Activated naive CD4-positive, alpha-beta T cell (primary cell): ENCODE measurements at places on chromosomes 2 and 18.
A peak's percentile ranks its signal among the peaks of the same experiment; 100 is the strongest.

- DNase-seq, result no peak
These were observed 30.3 kb downstream of the C2orf42 start for GRCh38 chr2:70160545-70160944.

- no peak for DNase-seq
These were observed 23.3 kb downstream of the CLASP1 start for GRCh38 chr2:121625953-121626352.

GRCh38 chr2:235171550-235172031, 219.8 kb downstream of the SH3BP4 start:
- DNase-seq, result no peak

DNA sequence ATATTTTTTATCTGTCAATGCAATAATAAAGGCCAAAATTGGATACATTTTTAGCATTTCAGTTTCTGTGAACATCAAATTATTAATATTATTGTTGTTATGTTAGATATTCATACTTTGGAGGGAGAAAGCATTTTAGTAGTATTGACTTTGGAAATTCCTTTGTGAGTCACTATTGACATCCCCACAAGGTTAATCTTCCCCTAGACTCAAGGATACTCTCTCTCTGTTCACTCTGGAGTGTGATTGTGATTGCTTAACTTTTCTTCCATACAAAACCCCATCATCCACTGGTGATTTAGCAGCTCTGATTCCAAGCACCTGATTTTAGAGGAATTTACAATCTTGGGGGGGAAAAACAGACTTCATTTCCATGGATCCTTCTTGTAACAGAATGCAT, 352.0 kb downstream of the THSD7B start:
- no peak for DNase-seq

DNA sequence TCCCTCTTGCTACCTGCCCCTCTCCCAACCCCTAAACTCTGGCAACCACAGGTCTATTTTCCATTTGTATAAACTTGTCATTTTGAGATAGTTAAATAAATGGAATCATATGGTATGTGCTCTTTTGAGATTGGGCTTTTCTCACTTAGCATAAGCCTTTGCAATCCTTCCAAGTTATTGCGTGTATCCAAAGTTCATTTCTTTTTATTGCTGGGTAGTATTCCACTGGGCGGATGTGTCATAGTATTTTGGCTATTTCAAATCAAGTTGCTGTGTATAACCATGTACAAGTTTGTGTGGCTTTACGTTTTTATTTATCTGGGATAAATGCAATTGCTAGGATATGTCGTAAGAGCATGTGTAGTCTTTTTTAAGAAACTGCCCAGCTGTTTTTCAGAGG, 55.5 kb upstream of the CUL3 start:
- no peak for DNase-seq

DNA sequence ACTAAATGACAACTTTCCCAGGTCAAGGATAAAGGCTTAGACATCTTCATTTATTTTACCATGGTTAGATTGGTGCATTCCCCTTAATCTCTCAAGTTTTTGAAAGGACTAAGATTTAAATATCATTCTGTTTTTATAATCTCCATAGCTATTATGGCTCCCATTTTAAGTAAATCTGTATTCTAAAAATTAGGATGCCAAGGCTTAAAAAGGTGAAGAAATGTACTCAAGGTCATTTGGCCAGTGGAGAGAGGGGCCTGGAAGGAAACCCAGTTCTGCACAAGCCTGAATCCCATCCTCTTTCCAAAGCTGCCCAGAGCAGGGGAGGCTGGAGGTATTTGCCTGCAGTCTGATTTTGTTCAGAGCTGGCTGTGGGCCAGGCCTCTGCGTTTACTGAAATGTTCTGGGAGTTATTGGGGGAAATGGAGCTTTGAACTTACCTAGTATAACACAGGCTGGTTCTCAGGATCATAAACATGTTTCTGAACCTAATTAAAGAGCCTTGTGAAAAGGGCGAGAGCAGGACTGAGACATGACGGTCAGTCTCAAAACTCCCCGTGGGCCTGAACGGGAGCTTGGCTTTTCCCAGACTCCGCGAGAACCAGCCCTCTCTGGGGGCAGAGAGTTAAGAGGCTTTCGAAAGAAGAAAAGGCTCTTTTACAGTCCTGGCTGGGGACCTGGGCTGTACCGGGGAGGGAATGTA, 85.6 kb downstream of the DDX1 start:
- no peak for DNase-seq

- DNase-seq, result no peak
These were observed 32.0 kb downstream of the SMCHD1 start for GRCh38 chr18:2687390-2688001.

GRCh38 chr2:118128826-118129225, 40.6 kb downstream of the INSIG2 start:
- no peak for DNase-seq

GRCh38 chr2:49175831-49176230, 21.5 kb upstream of the FSHR start:
- no peak for DNase-seq

GRCh38 chr2:54672590-54673456, 50.6 kb upstream of the EML6 start:
- no peak for DNase-seq

DNA sequence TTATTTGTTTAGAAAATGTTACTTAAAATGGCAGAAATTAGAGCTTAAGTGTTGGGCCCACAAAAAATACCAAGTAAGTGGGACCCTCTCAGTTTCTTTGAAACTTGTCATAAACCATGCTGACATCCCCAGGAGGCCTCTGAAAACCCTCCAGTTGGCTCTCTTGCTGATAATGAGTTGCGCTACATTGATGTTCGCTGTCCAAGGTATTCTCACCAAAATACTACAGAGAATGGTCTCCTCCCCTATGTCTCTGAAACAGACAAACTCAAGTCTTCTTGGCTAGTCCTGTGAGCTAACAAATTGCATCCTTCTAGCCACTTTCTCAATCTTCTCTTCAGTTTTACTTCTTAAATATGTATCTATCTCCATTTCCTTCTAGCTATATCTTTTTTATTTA, 669.4 kb downstream of the IRS1 start:
- no peak for DNase-seq

- DNase-seq, result no peak
These were observed 14.0 kb downstream of the CXCR1 start for GRCh38 chr2:218152777-218153176.

- peak; percentile 60 for DNase-seq
These were observed 784 bp downstream of the ROCK1 start for GRCh38 chr18:21110713-21111345.

GRCh38 chr2:106618614-106619013, 131.4 kb downstream of the CD8B2 start:
- no peak for DNase-seq

- no peak for DNase-seq
These were observed 192.8 kb downstream of the PTGR3 start for GRCh38 chr18:75016025-75016717.

DNA sequence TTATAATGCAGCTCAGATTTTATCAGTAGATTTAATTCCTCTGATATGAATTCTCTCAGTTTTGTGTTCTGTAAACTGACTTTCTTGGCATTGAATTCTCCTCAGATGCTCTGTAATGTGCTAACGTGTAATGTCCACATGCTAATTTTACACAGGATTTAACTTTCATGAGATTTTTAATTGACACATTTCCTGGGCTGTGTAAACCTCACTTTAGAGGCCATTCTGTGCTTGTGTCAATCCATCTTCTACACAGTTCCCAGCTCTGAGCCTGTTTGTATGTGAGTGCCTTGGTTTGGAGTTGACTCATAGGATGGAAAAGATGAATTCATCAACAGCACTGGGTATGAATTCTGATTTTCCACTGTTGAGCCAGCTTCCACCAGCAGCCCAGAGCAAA, 476.7 kb upstream of the GCFC2 start:
- DNase-seq, result no peak

GRCh38 chr2:70626254-70626990, 72.8 kb upstream of the TGFA start:
- DNase-seq, result no peak

- DNase-seq, result no peak
These were observed 198.4 kb downstream of the CMPK2 start for GRCh38 chr2:6667326-6667725.

GRCh38 chr2:237935740-237936452, 30.9 kb upstream of the UBE2F start:
- no peak for DNase-seq

DNA sequence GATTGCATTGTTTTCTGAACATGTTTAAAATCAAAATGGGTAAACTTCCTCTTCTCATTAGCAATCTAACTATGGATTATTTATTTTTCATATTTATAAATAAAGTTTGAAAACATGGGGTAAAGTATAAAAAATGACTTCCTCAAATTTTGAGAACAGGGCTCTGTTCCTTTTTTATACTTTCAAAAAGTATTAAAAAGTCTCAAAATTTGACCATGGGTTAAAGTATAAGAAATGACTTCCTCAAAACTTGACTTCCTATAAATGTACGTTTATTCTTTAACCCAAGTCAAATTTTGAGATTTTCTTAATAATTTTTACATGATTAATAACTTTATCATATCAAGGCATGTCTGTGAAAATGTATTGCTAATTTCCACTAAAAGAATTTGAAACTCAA, 512.4 kb downstream of the GALR1 start:
- DNase-seq, result no peak

- DNase-seq, result no peak
These were observed 175.9 kb downstream of the NR4A2 start for GRCh38 chr2:156156580-156156979.

- DNase-seq, result no peak
These were observed 5.5 kb downstream of the RALB start for GRCh38 chr2:120258196-120258595.

GRCh38 chr2:127365211-127365643, 22.5 kb downstream of the MAP3K2 start:
- DNase-seq, result no peak

DNA sequence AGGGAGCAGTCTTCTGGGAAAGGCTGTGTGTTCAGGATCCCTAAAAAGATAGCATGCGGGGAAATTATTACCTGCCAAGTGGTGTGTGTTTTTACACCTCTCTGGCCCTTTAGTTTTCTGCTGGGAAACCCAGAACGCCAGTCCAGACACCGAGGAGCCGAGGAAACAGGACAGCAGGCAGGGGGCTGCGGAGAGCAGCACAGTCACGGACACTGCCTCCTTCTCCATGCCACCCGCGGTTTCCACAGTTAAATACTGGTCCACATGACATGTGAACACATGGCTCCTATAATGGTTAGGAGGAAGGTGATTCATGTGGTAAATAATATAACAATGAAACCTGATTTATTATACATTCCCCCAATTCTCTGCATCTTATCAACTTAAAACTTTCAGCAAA, 20.4 kb downstream of the CNOT11 start:
- DNase-seq, result no peak

GRCh38 chr2:74572178-74572925, 17.8 kb downstream of the DOK1 start:
- DNase-seq, result no peak

- DNase-seq, result no peak
These were observed 20.1 kb upstream of the NFATC1 start for GRCh38 chr18:79375441-79376154.

DNA sequence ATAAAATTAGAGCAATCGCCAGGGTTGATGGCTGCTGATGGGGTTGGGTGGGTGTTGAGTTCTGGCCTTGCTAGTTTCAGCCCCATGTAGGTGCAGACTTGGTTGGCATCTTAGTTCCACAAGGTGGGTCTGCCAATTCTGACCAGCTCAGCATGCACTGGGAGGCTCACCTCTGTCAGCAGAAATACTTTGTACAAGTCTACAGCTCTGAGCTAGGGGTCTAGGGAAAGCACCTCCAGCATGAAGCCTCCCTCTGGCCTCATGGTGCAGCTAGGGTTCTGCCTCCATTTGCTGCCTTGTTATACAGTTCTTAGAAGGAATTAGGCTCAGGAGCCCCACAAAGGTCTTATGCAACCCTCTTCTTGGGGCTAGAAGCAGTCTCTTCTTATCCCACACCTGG, 278.9 kb upstream of the HDAC4 start:
- no peak for DNase-seq

- no peak for DNase-seq
These were observed at the start of gene NLRC4 for GRCh38 chr2:32264422-32265105. TSS of gene NLRC4 (minus strand) at chr2:32264886. CDS start at chr2:32256775, 8,111 bp downstream.

GRCh38 chr2:72220170-72220569, 72.5 kb upstream of the CYP26B1 start:
- DNase-seq, result no peak

DNA sequence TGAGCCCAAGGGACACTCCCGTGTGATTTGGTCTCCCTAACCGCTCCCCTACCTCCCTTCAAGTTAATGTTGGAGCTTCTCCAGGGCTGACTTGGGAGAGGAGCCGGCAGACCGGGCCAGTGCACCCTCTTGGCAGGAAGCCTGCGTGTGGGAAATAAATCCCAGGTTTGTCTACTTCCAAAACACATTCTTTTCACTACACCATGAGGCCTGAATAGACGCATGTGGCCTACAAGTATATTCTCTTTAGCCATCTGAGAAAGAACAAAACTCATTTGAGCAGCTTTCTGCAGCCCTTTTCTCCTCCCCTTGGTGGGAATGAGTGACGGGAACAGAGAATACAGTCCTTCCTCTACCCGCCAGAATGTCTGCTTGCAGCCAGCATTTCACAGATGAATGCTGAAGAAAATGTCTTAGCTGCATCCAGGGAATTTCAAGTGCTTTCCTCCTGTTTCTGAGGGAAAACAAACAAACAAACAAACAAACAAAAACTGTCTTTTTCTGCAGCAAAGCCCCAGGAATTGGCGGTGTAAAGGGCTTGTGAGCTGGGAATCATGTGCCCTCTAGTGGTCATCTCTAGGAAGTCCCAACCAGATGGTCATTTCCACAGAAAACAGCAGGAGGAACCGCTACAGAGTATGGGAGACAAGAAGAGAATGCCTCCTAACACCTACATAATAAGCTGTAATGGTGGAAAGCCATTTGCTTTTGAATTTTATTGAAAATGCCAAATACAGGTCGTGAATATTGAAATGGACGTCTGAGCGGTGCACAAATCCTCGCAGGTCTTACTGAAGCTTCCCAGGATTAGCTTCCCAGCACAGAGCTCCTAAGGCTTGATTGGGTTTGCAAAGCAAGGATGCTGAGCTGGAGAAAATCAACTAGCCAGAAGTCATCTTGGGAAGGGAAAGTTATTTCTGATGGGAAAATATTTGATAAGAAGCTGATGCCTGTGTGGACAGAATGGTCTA, 41.2 kb upstream of the DAPL1 start:
- DNase-seq, result no peak

- DNase-seq, result no peak
These were observed 59.8 kb downstream of the GTF2A1L start for GRCh38 chr2:48677450-48677849.

- no peak for DNase-seq
These were observed 84.0 kb downstream of the BMPR2 start for GRCh38 chr2:202460119-202460518.

- DNase-seq, result no peak
These were observed 29.4 kb downstream of the STAT1 start for GRCh38 chr2:190984595-190984994.

- no peak for DNase-seq
These were observed 1.3 kb upstream of the LYPD6 start for GRCh38 chr2:149329068-149329467.

DNA sequence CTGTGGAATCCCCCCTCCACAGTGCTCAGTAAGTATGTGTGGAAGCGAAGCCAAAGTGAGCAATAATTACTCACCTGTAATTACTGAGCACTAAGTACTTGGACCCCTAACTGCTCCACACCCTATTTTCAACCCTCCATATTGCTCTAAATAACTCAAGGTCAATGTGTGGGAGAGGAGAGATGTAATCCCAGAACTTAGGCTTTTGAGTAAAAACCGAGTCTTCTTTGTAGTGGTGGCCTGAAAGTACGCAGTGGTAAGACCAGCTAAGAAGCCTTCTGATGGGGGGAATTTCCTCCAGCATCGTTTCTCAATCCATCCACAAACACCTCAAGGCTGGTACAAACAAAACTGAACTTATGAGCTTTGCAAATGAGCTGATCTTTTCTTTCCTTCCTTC, 551.6 kb downstream of the ZEB2 start:
- DNase-seq, result no peak

GRCh38 chr18:70600225-70600925, 311.5 kb downstream of the SOCS6 start:
- no peak for DNase-seq
